Left colon (tissue), 2 donors: ENCODE measurements at places on chromosomes 4 and X. TPM values are rescaled to one million over a fixed set of nuclear protein-coding genes. Genes with fewer than 3 reads are reported as not detected.

DNA sequence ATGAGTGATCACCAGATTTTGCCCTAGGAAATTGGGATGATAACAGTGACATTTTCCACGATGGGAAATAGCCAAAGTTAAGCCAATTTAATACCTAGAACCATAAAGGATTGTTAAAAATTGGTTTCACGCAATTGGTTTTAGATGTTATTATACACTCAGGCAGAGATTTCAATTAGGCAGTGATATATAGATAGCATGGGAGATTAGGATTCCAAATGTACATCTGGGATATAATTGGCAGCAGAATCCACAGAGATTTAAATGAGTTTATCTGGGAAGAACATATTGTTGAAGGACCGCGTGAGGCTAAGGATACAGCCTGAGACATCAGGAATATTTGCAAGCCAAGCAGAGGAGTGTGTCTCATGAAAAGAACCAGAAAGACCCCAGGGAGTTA is 351.6 kb downstream of the GPM6A start:
- no peak for DNase-seq

DNA sequence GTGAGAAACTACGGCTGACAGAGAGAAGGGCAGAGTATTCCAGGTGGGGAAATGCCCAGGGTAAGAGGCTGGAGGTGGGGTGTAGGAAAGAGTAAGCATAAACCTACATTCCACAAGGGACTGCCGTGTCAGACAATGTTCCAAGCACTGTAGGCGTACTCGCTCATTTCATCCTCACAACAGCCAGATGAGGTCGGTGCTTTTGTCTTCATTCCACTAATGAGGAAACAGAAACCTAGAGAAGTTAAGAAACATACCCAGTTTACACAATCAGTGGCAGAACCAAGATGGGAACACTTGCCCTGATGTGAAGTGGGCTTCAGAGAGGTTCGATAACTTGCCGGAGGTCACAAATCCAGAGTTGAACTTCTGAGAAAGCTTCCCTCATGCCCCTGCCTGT is 4.6 kb downstream of the SASH3 start:
- DNase-seq = no peak

DNA sequence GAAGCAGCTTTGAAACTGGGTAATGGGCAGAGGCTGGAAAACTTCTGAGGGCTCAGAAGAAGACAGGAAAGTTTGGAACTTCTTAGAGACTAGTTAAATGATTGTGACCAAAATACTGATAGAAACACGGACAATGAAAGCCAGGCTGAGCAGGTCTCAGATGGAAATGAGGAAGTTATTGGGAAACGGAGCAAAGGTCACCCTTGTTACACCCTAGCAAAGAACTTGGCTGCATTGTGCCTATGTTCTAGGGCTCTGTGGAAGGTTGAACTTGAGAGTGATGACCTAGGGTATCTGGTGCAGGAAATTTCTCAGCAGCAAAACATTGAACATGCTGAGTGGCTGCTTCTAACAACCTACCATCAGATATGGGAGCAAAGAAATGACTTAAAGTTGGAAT is 50.8 kb upstream of the FBXW7 start:
- DNase-seq = no peak

DNA sequence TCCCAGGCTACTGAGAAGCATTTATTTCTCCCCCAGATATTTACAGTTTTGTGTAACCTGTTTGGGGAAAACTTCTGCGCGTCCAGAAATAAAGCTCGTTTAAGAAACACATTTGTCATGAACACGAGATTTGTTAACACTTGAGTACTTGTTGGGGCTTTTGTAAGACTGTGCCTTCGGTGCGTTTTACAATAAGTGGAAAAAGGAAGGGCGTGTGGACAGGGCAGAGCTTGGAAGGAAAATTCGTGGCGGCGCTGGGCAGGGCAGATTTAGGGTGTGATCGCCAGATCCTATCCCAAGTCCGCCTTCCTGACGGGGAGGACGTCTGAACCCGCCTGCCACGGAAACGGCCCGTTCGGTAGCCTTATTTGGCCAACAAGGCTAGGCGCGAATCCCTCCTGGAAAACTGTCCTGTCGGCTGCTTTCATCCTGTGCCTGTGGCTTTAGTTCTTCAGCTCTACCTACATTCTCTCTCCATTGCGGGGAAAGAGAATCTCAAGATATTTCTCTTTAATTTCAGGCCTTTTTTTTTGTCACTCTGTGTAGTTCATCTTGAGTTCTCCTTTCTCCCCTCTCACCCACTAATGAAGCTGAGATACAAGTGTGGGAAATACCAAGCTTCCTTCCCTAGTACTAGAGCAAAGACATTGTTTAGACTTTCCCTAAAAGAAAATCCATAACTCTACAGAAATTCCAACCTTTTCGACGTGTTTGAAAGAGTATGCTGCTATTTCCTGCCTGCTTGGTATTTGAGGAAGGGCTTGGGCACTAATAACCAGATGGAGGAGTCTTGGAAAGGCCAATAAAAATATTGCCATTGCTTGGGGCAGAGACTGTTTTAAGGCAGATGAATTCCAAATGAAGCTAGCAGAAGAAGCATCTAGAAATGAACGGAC is 982 bp downstream of the PDLIM5 start:
- peak; percentile 92 for DNase-seq

DNA sequence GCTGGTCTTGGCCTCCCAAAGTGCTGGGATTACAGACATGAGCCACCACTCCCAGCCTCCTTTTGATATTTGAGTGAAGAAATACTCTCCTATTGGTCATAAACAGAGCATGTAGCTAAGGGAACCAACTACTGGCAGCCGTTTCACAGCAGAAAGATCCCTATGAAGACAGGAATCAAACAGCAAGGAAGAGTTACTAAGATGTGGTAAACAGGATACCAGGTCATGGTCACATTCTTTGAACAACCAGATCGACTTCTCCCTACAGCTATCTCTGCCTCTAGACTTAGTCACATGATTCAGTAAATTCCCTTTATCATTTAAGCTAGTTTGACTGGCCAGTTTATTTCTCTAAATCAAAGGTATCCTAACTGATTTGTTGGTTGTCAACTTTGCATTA is 9.0 kb upstream of the HNRNPD start:
- DNase-seq = no peak

DNA sequence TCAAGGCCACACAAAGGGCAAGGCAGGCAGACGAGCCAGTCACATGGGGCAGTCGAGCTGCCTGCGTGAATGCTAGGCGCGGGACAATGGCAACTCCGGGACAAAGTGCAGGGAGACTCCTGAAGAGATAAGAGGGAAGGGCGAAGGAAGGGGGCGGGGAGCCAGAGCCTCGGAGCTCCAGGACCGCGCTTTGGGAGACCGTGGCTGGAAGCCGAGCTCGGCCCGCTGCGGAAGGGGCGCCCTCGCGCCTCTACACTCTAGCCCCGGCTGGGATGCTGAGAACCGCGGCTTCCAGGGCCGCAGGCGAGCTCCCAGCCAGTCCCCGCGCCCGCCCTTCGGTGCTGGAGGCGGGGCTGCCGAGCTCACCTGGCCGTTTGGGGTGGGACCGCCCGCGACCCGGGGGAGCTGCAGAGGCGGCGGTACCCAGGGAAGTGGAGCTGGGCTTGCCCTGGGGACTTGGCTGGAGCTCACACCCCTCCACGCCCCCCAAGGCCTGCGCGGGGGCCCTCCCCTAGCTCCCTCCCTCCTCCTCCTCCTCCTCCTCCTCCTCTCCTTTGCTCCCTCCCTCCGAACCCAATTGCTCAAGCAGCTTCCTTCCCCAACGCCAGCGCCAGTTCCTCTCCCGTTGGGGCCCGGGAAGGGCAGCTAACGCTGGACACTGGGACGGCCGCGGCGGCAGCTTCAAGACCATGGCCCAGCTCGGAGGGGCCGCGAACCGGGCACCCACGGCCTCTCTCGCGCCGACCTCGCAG is at the start of gene SOWAHD:
TSS of gene SOWAHD (plus strand) at position 610 of the 752 bp plus-strand sequence. CDS start at position 690, 80 bp downstream.
- peak; percentile 74 for DNase-seq

GRCh38 chr4:176775338-176775737 is 17.4 kb downstream of the VEGFC start:
- no peak for DNase-seq

CT55 gene
- total RNA-seq = not detected

CTAG1B gene
- total RNA-seq = not detected

GAGE12F gene
- total RNA-seq = not detected

CXCL13 gene
- 0.24 TPM for total RNA-seq
